ENCODE measurements at places on chromosomes 11 and 22.

- DNase-seq: no peak
Observed at GRCh38 chr22:49331878-49332277, 495.8 kb downstream of the BRD1 start.

DNA sequence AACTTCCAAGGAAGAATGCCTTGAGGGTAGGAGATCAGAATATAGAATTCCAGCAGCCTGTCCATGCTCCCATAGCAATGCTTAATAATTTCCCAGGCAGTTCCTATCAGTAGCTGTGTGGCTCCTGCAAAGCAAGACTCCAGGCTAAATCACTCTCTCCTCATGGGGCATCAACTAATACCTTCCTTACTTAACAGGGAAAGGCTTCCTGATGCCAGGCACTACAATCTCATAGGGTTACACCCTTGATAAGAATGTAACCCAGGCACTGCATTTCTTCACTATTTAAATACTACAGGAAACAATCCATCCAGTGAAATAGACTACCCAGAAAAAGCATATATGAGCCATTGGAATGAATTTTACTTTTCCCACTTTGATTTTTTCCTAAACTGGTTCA is 615.0 kb upstream of the ARHGAP42 start:
- DNase-seq: no peak

GRCh38 chr22:49013707-49014106 is 814.0 kb downstream of the BRD1 start:
- DNase-seq: no peak

DNA sequence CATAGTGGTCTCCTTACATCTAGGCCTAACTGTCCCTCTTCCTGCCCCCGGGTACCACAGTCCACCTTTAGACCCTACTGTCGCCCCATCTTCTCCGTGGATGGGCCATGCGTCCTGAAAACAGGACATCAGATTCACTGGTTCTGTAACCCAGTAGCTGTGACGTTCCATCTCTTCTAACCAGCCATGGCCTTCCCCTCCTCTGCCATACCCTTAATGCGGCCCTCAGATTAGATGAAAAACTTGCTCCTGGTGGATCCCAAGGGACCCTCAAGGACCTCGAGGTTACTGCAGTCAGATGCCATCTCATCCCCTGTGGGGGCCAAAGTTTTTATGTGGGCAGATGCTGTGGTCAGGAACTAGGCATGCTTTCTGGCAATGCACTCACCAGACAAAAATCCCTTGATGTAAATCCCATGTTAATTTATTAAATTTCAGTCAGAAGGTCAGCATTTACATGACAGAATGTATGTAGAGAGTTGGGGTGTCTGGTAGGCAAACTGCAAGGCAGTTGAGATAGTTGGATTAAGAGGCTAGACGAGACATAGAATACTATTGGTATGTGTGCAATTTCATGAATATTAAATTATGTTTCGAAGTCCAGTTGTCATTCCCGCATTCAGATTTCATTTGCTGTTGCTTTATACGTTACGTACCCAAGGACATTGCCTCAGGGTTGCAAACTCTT is 64.3 kb downstream of the WNT11 start:
- no peak for DNase-seq

DNA sequence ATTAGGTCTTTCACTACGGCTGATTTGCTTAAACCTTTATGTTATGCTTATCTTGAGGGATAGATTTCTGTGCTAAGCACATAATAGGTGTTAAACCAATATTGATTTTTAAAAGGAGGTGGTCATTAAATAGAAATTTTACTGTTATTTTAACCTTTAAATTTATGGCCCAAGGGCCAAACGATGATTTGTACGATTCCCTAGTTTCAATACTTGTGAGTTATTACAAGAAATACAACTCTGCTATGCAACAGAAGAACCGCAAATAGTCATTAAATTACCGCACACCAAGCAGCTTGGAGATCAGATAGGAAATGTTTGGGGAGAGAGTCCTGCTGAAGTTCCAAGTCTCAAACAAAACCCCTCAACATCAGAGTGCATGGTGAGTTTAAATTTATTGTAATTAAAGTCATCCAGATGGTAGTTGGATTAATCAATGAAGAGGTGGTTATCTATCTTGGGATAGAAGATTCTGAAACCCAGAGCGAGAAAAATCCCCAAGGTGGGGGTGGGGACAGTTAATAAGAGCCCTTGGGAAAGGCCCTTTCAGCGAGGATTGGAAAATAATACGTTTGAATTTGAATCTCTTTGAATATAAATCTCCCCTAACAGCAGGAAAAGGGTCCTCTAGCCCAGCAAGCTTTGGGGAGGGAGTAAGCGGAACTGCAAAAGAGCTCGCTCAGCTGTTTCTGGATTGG is 805 bp upstream of the QSER1 start:
- no peak for DNase-seq

Measured in activated CD4-positive, alpha-beta T cell treated with anti-CD3 and anti-CD28 coated beads, Interleukin-2, amount 10 ng/mL, durations not matched to agents 24 days and 14 days (primary cell).